ENCODE measurements at places on chromosomes 13 and 19.

- peak; percentile 89 for DNase-seq
Measured at GRCh38 chr13:26497968-26498511, 59.4 kb upstream of the WASF3 start.

GRCh38 chr13:73040968-73041596, 17.7 kb upstream of the KLF5 start:
- DNase-seq: no peak

DNA sequence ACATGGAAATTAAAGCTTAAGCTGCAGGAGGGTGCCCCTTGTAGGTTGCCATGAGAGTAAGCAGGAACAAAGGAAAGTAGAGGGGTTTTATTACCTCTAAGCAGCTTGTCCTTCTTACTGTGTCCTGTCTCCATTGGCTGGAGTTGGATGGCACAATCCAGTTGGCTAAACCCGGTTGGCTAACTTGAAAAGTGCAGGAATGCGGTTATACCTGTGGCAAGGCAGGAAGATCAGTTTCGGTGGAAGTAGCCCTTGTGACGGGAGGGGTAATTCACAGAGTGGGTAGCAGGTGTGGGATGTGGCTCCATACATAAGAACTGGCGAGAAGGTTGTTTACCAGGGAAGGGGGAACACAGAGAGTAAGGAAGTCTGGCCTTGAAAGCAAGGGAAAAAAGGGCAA, 3.2 kb downstream of the ZNF726 start:
- peak; percentile 1 for DNase-seq

DNA sequence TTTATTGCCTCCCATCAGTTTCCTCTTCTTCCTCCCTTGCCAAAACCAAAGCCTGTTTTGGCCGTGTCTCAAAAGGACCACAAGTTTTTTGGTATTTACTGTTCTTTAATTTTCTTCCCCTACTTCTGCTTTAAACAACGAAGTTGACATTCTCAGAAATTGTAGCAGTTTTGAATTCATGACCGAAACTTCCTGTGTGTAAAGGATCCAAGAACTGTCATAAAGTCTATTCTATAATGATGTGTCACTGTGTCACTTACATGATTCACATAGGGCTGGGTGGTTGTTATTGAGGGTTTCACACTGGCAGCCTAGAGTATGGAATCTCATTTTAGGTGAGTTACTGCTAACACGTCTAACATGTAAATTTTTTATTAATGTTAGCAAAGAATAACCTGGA, 741.0 kb upstream of the KLHL1 start:
- DNase-seq: no peak

- DNase-seq: no peak
Measured at GRCh38 chr13:25440061-25440460, 68.3 kb downstream of the ATP8A2 start.

DNA sequence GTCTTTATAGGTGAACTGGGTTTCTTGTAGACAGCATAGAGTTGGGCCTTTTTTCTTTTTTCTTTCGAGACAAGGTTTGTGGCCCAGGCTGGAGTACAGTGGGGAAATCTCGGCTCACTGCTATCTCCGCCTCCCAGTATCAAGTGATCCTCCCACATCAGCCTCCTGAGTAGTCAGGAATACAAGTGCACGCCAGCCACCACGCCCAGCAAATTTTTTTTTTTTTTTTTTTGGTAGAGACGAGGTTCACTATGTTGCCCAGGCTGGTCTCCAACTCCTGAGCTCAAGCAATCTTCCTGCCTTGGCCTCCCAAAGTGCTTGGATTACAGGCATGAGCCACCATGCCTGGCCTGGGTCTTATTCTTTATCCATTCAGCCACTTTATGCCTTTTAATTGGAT, 5.1 kb upstream of the CALM3 start:
- no peak for DNase-seq

GRCh38 chr19:51514866-51515481, 13.4 kb upstream of the SIGLEC12 start:
- DNase-seq: peak; percentile 78

DNA sequence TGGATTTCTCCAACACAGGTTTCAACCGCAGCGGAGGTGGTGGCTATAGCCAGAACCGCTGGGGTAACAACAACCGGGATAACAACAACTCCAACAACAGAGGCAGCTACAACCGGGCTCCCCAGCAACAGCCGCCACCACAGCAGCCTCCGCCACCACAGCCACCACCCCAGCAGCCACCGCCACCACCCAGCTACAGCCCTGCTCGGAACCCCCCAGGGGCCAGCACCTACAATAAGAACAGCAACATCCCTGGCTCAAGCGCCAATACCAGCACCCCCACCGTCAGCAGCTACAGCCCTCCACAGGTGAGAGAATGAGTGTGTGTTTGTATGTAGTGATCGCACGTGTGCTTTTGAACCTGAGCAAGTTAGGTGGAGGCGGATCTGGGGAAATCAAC, 6.0 kb upstream of the CCDC97 start:
- no peak for DNase-seq

DNA sequence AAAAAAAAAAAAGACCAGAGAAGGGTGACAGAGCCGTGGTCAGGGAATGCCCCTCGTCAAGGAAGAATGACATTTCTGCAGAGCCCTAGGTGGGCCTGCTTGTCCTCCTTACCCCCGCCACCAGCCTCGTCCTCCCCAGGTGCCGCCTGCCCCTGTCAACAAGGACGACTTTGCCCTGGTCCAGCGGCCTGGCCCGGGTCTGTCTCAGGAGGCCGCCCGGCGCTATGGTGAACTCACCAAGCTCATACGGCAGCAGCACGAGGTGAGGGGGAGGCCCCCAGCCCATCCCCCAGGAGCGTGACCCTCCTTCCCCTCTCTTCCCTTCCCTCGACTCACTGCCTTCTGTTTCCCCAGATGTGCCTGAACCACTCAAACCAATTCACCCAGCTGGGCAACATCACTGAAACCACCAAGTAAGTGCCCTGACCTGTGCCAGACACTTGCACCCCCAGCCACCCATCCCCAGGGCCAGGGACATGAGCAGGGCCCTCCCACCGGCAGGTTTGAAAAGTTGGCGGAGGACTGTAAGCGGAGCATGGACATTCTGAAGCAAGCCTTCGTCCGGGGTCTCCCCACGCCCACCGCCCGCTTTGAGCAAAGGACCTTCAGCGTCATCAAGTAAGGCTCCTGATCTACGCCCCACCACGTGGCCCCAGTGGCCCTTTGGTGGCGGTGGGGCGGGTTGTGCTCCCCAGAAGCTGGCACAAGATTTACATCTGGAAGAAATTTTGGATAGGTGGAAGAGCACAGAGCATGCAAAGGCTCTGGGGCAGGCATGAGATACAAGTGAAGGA, 14.8 kb downstream of the PODNL1 start:
- DNase-seq: no peak

- no peak for DNase-seq
Measured at GRCh38 chr19:32773126-32773525, 53.6 kb downstream of the TDRD12 start.

DNA sequence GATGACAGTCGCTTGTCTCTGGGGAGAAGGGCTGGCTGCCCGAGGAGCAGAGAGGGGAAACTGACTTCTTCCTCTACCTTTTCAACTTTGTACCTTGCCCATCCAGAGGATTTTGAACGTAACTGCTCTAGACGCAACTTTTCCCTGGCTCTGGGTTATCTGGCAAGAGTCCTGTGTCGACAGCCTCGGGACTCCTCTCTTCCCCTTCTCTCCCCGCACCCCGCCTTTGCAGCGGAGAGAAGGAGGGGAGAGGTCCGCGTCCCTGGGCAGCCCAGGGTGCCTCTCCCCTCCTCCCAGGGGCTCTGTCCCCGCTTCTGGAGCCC, 574 bp downstream of the SH3GL1 start:
- DNase-seq: no peak

- peak; percentile 99 for DNase-seq
Measured at GRCh38 chr19:44845612-44846454, at the start of gene NECTIN2. Gene NECTIN2, plus strand, starts transcription at chr19:44846297. Its CDS starts 229 bp downstream, at chr19:44846526.

- no peak for DNase-seq
Measured at GRCh38 chr19:1882786-1883692, 2.3 kb downstream of the ABHD17A start.

DNA sequence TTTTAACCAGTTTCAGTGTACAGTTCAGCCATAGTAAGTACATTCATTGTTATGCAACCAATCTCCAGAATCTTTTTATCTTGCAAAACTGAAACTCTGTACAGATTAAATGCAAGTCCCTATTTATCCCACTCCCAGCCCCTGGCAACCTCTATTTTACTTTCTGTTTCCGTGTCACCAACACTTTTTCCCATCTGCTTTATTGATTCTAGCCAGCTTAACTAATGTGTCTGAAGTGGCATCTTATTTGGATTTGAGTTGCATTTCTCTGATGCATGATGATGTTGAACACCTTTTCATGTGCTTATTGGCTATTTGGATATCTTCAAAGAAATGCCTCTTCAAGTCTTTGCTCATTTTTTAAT, 18.9 kb downstream of the SPATA13 start:
- no peak for DNase-seq

DNA sequence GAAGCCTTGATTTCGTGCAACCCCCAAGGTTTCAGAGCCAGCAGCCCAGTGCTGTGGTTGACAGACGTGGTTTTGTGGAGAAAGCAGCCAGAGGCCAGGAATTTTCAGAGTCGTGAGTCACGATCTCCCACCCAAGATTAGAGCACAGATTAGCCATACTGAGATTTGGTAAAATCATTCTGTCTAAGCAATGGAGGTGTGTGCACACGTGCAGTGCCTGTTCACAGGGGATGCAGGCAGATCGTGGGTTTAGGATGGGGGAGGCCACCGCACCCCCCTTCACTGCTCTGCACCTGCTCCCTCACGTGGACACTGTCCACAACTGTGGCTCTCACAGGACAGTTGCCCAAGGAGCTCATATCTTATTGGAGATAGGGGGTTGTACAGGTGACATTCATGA, 46.6 kb upstream of the GPR183 start:
- peak; percentile 25 for DNase-seq

GRCh38 chr19:36183245-36183628, 31.0 kb upstream of the COX7A1 start:
- DNase-seq: no peak

GRCh38 chr13:43475140-43475539, 311.6 kb downstream of the ENOX1 start:
- no peak for DNase-seq

DNA sequence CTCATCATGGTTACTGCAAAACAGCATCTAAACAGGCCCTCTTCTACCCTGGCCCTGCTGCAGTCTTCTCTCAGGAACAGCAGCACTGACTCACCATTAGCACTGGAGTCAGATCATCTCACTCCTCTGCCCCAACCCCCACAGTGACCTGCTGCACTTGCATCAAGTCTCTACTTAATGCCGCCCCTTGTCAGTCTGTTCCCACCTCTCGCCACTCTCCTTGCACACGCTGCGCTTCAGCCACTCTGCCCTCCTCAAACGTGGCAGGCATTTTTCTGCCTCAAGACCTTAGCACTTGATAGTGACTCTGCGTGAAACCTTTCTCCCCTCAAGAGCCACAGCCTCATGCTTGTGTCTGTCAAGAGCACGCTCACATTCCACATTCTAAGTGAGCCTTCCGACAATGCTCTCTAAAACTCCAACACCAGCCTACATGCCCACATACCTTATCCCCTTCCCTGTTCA, 22.1 kb downstream of the MIPEP start:
- DNase-seq: peak; percentile 78

- peak; percentile 12 for DNase-seq
Measured at GRCh38 chr13:93243375-93244063, 16.9 kb downstream of the GPC6 start.

GRCh38 chr13:51643105-51643881, 59.0 kb downstream of the WDFY2 start:
- peak; percentile 83 for DNase-seq

DNA sequence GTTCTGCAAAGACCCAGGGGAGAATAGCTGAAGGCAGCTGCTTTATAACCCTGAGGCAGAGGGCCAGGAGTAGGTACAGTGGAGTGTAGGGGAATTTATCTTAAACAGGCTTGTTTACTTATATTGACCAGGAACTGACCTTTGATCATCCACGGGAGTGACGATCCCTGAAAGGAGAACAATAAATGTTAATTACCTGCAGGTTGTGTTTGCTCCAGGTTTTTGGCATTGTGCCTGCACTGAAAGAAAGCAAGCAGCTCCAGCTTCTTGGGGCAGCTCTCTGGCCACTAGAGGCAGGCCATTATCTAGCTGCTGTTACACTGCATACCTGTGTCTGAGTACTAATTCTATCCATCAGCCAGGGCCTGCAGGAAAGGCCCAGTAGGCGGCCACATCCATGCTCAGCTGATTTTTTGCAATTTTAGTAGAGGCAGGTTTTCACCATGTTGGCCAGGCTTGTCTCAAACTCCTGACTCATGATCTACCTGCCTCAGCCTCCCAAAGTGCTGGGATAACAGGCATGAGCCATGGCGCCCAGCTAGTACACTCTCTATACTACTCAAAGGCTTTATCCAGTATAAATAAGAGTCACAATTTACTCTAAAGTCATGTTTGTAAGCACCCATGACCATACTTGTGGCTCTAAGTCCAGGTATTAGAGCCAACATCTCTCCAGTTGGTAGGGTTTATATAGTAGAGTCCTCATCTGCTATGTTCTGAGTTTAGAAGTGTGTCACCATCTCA, 8.5 kb upstream of the ZNF91 start:
- no peak for DNase-seq

- DNase-seq: peak; percentile 66
Measured at GRCh38 chr13:51806566-51806965, 2.6 kb upstream of the DHRS12 start.

GRCh38 chr13:98206946-98207345, 29.9 kb upstream of the RNF113B start:
- peak; percentile 94 for DNase-seq

DNA sequence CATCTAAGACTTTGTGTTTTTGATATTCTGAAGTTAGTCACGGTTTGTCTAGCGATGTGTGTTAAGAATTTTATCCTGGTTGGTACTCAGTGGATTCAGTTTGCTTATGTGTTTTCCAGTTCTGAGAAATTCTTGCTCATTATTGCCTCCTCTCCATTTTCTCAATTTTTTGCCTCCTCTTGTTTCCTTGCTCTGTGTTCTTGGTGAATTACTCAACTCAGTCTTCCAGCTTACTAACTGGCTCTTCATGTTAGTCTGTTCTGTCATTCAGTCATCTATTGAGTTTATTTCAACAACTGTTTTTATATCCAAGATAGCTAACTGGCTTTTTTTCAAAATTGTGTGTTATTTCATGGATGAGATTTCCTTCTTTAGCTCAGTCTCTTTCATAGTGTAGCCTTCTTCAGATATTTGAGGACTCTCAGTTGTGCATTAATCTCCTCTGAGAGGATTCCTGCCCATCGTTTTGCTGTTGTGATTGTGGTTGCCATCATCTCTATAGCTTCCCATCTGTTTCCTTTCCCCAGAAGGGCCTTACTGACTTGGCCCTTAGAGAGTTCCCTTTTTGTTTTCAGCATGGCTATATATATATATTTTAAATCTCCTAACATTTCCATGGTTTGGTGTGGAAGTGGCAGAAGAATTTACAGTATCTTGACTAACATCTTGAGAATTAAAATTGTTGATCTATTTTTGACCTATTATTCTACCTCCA, 6.2 kb downstream of the SETDB2 start:
- no peak for DNase-seq

Measured in choroid plexus epithelial cell (primary cell).